ENCODE measurements at places on chromosomes 2 and 18. TPM values are rescaled to one million over a fixed set of nuclear protein-coding genes. Genes with fewer than 3 reads are reported as not detected.

Gene RUFY4
- 0.64 TPM for total RNA-seq

Gene TMX3
- total RNA-seq: 63.7 TPM

Gene KIF1A
- total RNA-seq: 0.66 TPM

DNA sequence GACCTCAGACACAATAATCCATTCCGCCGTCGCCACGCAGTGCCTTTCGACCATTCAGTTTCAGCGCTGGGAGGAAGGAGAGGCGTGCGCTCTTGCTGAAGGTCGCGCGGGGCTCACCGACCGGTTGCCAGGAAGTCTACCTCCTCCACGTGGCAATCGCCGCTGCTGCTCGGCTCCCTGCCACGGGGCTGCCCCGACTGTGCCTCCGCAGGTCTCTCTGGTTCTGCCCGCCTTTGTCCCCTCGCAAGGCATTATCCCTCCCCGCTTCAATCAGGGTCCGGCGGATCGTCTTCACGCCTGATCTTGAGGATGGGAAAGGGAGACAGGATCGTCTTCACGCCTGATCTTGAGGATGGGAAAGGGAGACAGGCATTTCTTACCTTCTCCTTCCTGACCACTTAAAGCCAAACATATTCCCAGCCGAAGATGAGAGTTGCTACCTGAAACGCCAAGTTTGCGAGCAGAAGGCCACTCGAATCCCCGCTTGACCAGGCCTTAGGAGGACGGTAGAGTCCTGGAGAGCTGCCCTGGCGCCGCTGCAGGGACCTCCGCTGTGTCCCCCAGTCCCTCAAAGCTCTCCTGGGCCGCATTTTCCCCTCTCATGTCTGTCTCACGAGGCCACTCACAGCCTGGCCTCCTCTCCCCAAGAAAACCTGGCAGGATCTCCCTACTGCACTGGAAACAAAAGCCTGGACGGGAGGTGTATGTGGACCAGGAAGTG is 4.3 kb upstream of the GPR45 start:
- DNase-seq: no peak

DNA sequence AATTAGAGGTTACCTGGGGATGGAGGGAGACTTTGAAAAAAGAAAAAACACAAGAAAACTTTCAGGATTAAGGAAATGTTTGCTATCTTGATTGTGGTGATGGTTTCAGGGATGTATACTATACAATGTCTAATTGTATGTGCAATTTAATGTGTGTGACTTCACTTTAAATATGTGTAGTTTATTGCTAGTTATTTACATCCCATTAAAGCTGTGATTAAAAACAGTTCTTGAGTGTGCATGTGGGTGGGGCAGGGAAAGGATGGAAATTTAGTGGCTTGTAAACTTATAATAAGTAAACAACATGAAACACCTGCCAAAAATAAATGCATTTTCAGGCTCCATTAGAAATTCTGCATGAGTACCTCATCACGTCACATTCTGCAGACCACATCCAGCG is 167.0 kb downstream of the MYO5B start:
- DNase-seq: no peak

GRCh38 chr2:46470114-46470628 is 9.2 kb upstream of the TMEM247 start:
- no peak for DNase-seq

DNA sequence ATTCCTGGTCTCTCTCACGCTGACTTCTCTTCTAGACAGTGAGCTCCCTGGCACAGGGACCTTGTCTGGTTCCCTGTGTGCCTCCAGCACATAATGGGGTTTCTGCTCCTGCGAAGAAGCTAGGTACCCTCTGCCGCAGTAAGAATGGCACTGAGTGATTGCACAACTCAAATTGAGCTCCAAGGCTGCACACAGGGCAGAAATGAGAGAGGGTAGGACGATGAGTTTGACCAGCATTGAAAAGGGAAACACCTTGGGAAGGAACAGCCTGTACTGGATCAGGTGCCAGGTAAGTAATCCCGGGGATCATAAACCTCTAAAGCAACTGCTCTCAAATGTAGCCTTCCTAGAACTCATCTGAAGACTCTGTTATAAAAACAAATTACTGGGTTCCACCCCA is 21.0 kb upstream of the MSGN1 start:
- no peak for DNase-seq

DNA sequence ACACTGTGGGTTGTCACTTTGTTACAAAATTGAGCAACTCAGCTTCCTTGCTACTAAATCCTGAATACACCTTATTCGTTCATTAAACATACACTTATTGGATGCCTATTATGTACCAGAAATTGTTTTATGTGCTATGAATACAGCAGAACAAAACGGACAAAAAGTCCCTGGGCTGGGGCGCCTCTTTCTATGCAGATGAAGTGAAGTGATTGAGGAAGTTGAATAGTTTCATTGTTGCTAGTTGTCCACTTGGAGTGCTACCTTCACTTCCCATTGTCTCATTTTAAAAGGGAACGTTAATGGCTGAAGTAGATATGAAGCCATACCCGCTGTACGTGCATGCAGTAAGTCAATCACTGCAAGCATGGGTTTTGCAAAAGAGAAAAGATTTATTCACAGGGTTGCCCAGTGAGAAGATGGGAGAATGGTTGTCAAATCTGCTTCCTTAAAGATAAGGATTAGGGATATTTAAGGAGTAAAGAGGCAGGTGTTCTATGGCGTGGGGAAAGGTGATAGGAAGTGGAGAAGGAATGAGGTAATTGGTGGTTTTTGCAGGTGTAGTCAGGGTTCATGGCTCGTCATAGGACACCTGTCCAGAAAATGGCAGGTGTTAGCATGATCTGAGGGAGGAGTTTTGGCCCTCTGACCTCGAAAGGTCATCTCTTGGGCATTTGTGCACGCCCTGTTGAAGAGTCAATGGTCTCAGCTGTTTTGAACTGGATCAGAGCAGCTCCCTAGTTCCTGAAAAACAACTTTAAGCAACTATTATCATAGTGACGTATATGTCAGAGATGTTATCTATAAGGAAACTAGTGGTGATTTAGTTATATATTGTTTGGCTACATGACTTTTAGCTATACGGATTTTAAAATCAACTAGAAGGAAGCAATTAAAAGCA is 23.5 kb downstream of the TRPM8 start:
- no peak for DNase-seq

- DNase-seq: no peak
Measured at GRCh38 chr2:26610504-26611335, 30.4 kb downstream of the CIB4 start.

DNA sequence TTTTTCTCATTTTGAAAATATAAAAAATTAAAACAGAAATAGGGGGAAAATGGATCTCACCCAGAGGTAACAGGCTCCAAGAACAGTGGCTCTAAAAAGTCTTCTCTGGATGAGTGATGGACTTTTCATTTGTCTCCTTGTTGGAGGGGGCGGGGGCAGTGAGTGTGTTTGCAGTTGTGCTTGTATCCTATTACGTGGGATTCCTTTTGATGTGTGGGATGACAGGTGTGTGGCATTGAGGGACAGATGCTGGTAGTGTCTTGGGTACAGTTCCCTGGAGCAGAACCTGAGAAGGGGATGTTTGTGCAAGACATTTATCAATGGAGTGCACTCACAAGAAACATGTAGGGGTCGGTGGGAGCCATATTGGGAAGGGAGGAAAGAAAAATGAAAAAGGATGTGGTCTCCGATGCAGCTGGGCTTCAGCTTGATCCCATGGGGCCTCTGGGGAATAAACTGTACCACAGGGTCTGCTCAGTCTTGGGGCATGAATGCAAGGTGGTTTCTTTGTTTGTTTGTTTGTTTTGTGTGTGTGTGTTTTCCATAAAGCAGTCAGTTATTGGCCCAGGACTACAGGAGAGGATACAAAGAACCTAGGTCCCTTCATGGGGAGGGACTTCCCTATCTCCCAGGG is 120.0 kb upstream of the SLC35G4 start:
- DNase-seq: no peak
